ENCODE measurements at places on chromosomes 2 and 18. TPM values are rescaled to one million over a fixed set of nuclear protein-coding genes. Genes with fewer than 3 reads are reported as not detected.

PRSS56 gene
- total RNA-seq: not detected

CAVIN2 gene
- 16.5 TPM for total RNA-seq

SP140L gene
- total RNA-seq: 68.5 TPM

TSPYL6 gene
- total RNA-seq: not detected

GAREM1 gene
- 0.05 TPM for total RNA-seq
